Ascending aorta (tissue), 2 donors: ENCODE measurements at places on chromosomes 1 and 21.

DNA sequence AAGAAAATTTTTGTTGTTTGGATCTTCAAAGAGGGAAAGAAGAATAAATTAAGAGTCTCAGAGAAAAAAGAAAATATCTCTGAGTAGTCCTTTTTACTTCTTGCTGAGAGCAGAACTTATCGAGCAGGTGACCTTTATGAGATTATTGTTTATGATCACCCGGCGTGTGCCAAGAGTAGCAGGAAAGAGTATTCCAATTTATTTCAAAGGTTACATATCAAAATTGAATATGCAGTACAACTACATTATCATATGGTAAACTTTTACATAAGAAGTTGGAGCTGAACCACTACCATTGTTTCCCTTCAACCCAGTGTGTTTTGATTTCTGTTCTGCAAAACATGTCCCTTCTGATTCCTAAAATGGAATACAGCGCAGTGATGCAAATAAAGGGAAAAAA is 204.3 kb upstream of the SNX7 start:
- no peak overlapping the region for H3K4me3 ChIP-seq
- H3K27ac ChIP-seq: no peak overlapping the region
- H3K36me3 ChIP-seq: no peaks in the 10 kb centered on the region
- no peak for DNase-seq

GRCh38 chr1:235736263-235736662 is 86.7 kb upstream of the GNG4 start:
- no peak for DNase-seq
- no peaks in the 10 kb centered on the region for H3K27me3 ChIP-seq
- H3K36me3 ChIP-seq: peaks cover 3% of the 10 kb centered on the region
- H3K4me1 ChIP-seq: no peaks in the 10 kb centered on the region

DNA sequence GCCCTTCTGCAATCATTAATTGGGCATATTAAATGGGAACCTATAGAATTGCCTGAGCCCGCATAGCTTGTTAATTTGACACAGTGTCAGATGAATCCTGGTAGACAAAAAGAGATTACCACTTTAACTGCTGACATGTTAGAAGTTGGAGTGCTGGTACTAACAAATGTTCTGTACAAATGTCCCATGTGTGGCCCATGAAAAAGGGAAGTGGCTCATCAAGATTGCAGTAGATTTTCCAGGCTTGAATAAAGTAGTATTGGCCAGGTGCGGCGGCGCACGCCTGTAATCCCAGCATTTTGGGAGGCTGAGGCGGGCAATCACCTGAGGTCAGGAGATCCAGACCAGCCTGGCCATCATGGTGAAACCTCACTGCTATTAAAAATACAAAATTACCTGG is 45.6 kb downstream of the GNPAT start:
- no peak overlapping the region for H3K27ac ChIP-seq
- no peak for DNase-seq
- H3K36me3 ChIP-seq: no peaks in the 10 kb centered on the region
- no peaks in the 10 kb centered on the region for H3K27me3 ChIP-seq

- no peak for DNase-seq
- no peaks in the 10 kb centered on the region for H3K4me1 ChIP-seq
- H3K4me3 ChIP-seq: no peak overlapping the region
- H3K27ac ChIP-seq: no peak overlapping the region
- no peaks in the 10 kb centered on the region for H3K36me3 ChIP-seq
- no peaks in the 10 kb centered on the region for H3K27me3 ChIP-seq
Measured at GRCh38 chr1:73310797-73311381, 887.1 kb downstream of the LRRIQ3 start.

GRCh38 chr1:36913484-36914060 is 120.7 kb downstream of the GRIK3 start:
- H3K27ac ChIP-seq: no peak overlapping the region
- H3K36me3 ChIP-seq: no peaks in the 10 kb centered on the region
- no peak for DNase-seq
- H3K4me1 ChIP-seq: no peaks in the 10 kb centered on the region

- no peaks in the 10 kb centered on the region for H3K4me1 ChIP-seq
- no peak overlapping the region for H3K4me3 ChIP-seq
- no peak overlapping the region for H3K27ac ChIP-seq
- no peaks in the 10 kb centered on the region for H3K36me3 ChIP-seq
- H3K27me3 ChIP-seq: no peaks in the 10 kb centered on the region
- DNase-seq: no peak
Measured at GRCh38 chr1:151827853-151828252, 3.7 kb downstream of the RORC start.

GRCh38 chr1:119429687-119430086 is 14.7 kb downstream of the HSD3B2 start:
- no peak overlapping the region for H3K27ac ChIP-seq
- H3K36me3 ChIP-seq: no peaks in the 10 kb centered on the region
- H3K27me3 ChIP-seq: no peaks in the 10 kb centered on the region
